ENCODE measurements at places on chromosomes 11 and 22.

- no peak for DNase-seq
These were observed 1.9 kb downstream of the TMEM45B start for GRCh38 chr11:129817534-129818051.

GRCh38 chr22:18063306-18063705, 14.5 kb upstream of the PEX26 start:
- no peak for DNase-seq

- no peak for DNase-seq
These were observed 1727.5 kb downstream of the LRRC4C start for GRCh38 chr11:39732001-39732400.

- no peak for DNase-seq
These were observed 18.6 kb upstream of the APLP2 start for GRCh38 chr11:130051082-130051481.

GRCh38 chr11:34558673-34559072, 45.1 kb upstream of the ELF5 start:
- no peak for DNase-seq

DNA sequence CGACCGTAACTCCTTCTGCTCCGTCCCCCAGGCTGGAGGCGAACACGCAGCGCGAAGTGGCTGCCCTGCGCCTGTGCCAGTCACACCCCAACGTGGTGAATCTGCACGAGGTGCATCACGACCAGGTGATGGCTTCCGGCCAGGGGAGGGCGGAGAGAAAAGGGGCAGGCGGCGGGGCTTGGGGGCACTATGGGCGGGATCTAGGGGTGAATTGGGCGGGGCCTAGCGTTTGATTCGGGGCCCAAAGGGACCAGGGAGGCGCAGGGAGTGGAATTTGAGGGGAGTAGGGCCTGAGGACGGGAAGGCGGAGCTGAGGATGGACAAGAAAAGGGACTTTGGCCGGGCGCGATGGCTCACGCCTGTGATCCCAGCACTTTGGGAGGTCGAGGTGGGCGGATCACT, 9.7 kb downstream of the RPS6KA4 start:
- DNase-seq, result no peak

- DNase-seq, result no peak
These were observed 1.6 kb downstream of the C11orf87 start for GRCh38 chr11:109423466-109424190.

DNA sequence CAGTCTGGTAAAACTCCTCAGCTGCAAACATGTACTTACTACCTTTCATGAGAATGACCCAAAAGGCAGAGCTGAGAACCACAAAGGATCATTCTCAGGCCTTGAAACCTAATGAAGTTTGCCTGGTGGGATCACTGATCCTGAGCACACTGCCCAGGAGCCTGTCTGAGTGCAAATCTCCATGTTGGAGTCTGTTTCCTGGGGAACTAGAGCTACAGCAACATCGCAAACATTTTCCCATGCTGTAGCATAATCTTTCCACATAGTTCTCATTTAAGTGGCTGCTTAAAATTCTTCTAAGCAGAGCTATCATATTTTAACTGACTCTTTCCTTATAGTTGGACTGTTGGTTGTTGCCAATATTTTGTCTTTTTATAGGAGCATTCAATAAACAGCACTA, 58.5 kb downstream of the GUCY1A2 start:
- DNase-seq, result no peak

GRCh38 chr22:27614006-27614649, 187.4 kb downstream of the MN1 start:
- DNase-seq, result no peak

DNA sequence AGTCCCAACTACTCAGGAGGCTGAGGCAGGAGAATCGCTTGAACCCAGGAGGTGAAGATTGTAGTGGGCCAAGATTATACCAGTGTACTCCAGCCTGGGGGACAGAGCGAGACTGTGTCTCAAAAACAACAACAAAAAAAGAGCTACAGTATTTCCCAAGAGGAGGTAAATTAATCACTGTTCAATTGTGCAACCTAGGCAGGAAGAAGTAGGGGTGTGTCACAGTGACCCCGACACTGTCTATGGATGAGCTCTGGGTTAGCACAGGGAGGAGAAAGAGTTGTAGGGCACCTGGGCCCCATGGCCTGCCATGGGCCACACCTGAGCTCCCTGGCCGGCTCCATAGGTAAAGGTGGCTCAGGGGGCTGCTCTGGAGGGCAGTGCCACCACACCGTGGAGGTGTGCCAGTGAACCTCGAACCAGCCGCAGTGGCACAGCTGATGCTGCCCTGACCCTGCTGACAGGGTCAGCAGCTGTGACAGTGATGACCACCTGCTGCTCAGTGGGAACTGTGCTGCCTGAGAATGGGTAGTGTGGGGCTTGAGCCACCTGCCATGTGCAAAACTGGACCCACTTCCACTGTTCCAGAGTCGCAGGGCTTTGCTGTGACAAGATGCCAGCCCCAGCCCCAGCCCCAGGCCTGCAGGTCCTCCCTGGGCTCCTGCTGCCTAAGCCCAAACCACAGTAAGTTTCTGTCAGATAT, 84.0 kb upstream of the PITPNB start:
- no peak for DNase-seq

GRCh38 chr11:61827571-61828378, at the start of gene FADS2:
Gene FADS2, plus strand, starts transcription at chr11:61828300. Its CDS starts 91 bp downstream, at chr11:61828391.
- DNase-seq, result peak; percentile 98

- DNase-seq, result no peak
These were observed 736.2 kb downstream of the BRD1 start for GRCh38 chr22:49091451-49091850.

- DNase-seq, result no peak
These were observed 1255.2 kb downstream of the LRRC4C start for GRCh38 chr11:40204228-40204627.

GRCh38 chr11:128731041-128731663, 37.3 kb downstream of the FLI1 start:
- DNase-seq, result peak; percentile 57

DNA sequence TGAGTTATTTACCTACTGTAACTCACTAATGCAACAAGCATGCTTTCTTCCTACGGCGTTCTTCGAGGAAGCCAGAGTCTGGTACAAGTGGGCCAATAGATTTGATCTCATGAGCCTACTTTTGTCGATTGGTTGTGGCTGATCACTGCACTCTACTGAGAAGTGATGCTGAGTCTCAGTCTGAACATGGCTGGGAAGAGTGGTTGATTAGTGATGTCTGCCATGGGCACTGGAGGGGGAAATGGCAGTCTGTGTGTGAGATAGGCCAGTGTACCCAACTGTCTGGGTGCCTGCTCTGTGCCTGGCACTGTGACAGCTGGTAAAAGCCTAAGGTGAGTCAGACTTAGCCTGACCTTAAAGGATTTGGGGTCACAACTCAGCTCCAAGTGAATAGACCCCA, 28.3 kb downstream of the MYO18B start:
- DNase-seq, result no peak

GRCh38 chr11:115891581-115891980, 387.4 kb upstream of the CADM1 start:
- DNase-seq, result no peak

- no peak for DNase-seq
These were observed 78.0 kb downstream of the CNTN5 start for GRCh38 chr11:99098751-99099150.

DNA sequence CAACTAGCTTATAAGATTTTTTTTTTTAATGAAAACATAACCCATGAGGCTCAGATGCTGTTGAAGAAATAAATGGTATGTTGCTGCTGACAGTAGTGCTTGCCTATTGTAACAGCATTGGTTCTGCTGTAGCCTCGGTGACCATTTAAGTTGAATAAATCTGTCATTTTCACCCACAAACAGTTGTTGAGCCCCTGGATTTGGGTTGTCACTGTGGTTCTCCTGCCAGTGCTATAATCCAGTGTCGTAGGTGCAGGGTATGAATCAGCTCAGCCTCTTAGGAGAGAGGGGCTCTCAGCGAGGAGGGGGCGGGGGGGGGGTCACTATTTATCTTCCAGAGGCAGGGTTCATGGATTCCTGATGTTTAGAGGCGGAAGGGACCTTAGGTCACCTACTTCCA, 49.9 kb upstream of the HORMAD2 start:
- no peak for DNase-seq

- no peak for DNase-seq
These were observed 510.5 kb upstream of the CCDC179 start for GRCh38 chr11:23370580-23371275.

DNA sequence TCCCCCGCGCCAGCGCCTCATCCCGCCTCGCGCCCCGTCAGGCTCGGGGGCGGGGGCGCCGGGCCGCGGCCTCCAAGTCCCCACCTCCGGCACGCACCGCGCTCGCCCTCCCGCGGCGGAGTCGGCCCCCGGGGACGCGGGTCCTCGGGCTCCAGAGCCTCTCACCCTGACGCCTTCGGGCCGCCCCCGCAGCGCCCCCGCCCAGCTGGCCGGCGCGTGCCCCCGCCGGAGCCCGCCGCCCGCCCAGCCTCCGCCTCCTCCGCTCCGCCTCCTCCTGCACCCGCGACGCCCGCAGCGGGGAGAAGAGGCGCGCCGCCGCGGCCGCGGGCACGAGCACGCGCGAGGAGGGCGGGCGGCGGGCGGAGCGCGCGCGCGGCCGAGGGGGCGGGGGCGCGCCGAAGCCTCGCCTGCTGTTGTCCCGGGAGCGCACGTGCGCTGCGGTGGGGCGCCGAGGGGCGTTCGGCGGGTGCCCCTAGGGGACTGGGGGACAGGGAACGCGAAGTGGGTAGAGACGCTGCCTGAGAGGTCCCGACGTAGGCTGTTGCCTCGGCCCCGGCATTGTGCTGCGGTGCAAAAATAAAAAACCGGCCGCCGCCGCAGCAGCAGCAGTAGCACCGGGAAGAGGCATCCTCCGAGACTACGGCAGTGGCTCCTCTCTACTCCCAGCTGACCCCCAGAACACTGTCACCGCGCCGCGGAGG, 87.4 kb upstream of the ARHGAP32 start:
- DNase-seq, result peak; percentile 76

Measured in activated CD4-positive, alpha-beta T cell treated with anti-CD3 and anti-CD28 coated beads, Interleukin-2, Interleukin-6, amounts not matched to agents 100 ng/mL and 50 ng/mL, durations not matched to agents 16 hours and 8 hours (primary cell).